HS-5 (cell line): ENCODE measurements at places on chromosomes 11 and 22.

DNA sequence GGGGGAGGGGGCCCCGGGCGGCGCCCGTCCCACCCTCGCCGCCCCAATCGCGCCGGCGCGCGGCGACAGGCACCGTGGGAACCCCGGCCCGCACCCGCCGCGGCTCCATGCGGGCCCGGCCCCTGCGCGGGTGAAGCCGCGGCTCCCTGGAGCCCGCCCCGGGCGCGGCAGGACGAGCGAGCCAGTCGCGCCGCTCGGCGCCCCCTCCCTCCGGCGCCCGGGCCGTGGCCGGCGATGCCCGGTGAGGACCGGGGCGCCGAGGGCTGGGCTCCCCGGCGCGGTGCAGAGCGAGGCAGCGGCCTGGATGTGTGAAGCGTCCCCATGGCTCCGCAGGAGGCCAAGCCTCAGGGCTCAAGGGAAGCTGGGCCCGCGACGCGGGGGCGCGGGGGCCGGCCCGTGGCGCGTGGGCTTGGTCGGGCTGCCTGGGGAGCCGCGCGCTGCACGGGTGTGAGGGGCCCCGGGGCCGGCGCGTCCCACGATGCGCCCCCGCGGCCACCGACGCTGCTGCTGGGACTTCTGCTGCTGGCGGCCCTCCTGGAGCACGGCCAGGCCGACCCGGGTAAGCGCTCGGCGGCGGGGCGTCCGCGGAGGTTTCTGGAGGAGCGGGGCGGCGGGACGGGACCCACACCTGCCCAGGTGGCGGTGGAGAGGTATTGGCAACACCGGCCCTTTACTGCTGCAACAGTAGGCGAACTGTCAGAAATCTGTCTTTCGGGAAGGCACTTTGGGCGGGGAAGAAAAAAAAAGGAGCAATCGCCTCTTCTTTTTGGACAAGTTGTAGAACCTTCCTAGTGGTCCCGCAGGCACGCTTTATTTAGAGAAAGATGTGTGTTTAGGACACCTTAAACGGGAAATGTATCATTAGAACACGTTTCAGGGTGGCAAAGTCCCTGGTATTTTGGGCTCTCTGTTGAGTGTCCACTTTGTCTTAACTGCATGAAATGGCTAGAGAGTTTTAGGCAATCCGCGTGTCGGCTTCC, 119.4 kb downstream of the HIPK3 start:
- DNase-seq: no peak

DNA sequence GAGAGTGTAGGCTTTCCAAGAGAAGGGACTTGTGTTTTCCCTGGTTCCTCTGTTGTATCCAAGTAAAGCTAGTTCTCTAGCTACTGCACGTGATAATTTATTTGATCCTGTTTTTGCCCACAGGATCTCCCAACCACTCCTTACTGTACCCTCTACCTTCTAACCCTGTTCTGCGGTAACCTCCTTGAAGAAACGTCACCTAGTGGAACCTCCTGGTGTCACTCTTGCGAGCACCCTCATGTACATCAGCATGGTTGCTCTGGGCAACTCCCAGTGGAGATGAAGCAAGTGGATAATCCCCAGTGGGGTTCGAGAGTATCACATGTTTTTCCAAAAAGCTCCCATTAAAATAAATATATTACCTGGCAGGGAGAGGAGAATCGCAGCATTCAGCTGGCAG, 108.9 kb upstream of the CLMP start:
- DNase-seq: no peak

DNA sequence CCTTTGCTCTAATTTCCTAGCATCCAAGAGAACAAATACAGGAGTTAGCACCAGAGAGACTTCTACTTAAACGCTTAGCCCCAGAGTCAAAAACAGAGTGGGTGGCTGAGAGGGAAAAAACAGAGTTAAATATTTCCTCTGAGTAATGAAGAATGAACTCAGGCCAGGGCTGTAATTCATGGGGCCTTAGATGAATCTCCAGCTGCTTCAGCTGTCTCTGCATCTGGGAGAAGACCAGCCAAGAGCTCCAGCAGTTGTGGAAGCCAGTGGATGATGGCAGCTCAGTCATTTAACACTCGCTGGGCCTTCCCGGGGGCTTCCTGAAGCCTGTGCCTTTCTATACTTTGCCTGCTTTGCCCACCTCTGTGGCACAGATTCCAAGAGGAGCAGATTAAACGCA, 5.7 kb upstream of the ADAMTS15 start:
- DNase-seq: no peak

GRCh38 chr11:134655189-134655989, 243.3 kb upstream of the B3GAT1 start:
- no peak for DNase-seq

- DNase-seq: peak; percentile 10
Measured at GRCh38 chr11:69799582-69799981, 19.6 kb downstream of the FGF3 start.

GRCh38 chr11:4466131-4466870, 16.1 kb upstream of the OR52K1 start:
- no peak for DNase-seq

- no peak for DNase-seq
Measured at GRCh38 chr22:50694099-50694605, 21.5 kb downstream of the SHANK3 start.

- no peak for DNase-seq
Measured at GRCh38 chr22:46568102-46568809, 30.8 kb upstream of the CELSR1 start.

GRCh38 chr11:22720457-22720856, 54.0 kb downstream of the GAS2 start:
- DNase-seq: no peak

DNA sequence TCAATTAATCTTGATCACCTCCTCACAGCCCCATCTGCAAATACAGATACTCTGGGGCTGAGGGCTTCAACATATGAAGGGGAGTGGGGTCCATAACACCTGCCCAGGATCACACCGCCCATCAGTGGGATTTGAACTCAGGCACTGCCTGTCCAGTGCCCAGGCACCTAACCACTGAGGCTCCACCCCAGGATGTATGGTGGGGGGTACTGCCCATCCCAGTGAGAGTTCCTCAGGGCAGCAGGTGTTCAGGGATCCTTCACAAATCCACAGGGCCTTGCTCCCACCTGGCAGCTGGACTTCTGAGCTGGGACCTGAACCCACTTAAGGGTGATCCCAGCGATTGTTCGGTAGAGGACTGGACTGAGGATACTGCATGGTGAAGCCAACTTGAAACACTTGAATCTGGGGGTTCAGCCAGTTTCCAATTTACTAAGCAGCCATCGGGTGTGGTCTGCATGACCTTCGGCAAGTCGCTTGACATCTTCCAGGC, 33.3 kb downstream of the PRDM11 start:
- no peak for DNase-seq

DNA sequence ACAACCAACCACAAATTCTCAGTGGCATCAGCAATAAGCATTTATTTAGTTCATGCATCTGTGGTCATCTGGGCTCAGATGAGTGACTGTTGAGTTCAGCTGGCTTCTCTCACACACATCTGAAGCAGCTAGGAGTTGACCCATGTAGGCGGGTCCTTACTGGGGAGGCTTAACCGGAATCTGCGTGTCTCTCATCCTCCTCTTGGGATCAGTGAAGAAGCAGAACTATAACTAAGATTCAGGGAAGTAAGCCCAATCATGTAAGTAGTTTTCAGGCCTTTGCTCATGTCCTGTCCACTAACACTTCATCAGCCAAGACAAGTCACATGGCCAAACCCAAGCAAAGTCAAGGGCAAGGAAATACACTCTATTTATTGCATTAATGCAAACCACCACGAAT, 236.2 kb downstream of the C11orf87 start:
- no peak for DNase-seq

- no peak for DNase-seq
Measured at GRCh38 chr11:11279956-11280689, 72.9 kb downstream of the CSNK2A3 start.

GRCh38 chr11:1388763-1389102, 1.0 kb upstream of the BRSK2 start:
- DNase-seq: no peak

- no peak for DNase-seq
Measured at GRCh38 chr22:33455036-33455435, 396.9 kb upstream of the SYN3 start.

GRCh38 chr11:32200136-32200847, 109.4 kb downstream of the RCN1 start:
- no peak for DNase-seq

- DNase-seq: no peak
Measured at GRCh38 chr11:75734491-75735180, 17.0 kb downstream of the MOGAT2 start.

GRCh38 chr22:25137577-25138525, 61.8 kb upstream of the CRYBB3 start:
- DNase-seq: no peak

- no peak for DNase-seq
Measured at GRCh38 chr22:26646158-26646557, 11.2 kb upstream of the MIAT start.

- no peak for DNase-seq
Measured at GRCh38 chr22:50627642-50628542, at the start of gene ARSA. TSS of gene ARSA (minus strand) at chr22:50628152. CDS start at chr22:50627779, 373 bp downstream.

DNA sequence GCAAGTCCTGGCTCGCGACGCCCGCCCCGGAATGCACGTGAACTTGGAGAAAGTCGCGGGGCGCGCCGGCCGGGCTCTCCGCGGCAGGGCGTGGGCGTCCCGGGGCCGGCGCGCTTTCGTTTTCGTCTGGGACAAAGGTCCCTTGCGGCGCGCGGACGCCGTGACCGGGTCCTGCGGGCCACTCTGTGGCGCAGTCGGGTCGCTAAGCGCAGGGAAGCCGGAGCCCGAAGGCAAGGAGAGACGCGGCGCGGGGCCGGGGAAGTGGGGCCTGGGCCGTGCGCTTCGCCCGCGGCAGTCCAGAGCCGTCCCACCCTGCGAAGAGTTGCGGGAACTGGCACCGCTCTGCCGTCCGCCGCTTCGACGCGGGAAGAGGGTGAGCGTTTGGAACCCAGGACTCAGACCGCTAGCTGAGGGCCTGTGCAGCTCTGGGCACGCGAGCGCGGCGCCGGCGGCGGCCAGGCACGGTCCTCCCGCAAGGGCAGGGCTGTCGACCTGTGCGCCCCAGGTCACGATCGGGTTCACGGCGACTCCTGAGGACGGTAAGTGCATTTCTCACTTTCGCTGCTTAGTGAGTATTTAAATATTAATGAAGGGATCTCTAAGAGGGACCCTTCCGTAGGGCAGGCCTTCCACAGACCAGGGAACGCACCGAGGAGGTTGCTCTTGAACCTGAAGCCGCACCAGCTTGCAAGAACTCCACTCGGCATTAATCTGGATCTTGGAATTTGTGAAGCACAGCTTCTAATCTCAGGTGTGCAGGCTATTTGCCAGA, 78.0 kb upstream of the PPARA start:
- no peak for DNase-seq

- DNase-seq: no peak
Measured at GRCh38 chr11:47468598-47469214, 19.8 kb upstream of the RAPSN start.

- no peak for DNase-seq
Measured at GRCh38 chr11:122229078-122229477, 113.1 kb upstream of the BLID start.

- no peak for DNase-seq
Measured at GRCh38 chr11:33068611-33069340, 29.4 kb downstream of the TCP11L1 start.

DNA sequence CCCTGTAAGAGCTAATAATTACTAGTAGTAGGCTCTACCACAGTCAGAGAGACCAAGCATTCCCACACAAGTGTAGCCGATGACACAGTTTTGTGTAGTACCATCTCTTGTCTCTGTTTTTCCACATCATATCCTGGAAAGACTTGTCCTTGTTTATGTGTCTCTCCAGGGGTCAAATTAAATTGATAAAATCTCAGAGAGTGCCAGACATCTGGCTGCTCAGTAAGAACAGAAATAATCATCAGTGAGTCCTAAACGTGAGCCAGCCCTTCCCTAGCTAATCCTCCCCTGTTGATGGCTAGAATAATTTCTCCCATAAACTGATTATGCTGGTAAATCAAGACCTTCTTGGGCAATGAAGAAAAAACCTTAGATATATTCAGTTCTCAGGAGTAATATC, 111.4 kb upstream of the GRAMD1B start:
- DNase-seq: no peak

GRCh38 chr22:49956418-49956770, 4.2 kb upstream of the PIM3 start:
- no peak for DNase-seq

GRCh38 chr22:36285017-36285416, 32.1 kb downstream of the APOL1 start:
- DNase-seq: no peak

DNA sequence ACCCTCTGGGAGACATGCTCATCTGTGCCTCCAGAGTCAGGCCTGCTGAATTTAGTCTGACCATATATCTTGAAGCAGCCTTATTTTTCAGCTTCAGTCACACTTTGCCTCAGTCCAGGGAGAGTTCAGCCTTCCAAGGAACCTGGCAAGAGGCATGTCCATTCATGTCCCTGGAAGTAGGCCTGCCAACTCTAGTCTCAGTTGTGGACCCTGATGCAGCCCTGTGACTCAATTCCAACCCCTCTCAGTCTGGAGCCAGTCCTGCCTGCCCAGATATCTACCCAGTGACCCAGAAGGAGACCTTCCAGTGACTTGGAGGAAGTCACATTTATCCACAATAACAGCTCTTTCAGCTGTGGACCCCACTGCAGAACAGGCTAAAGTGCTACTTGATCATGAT, 566.6 kb downstream of the TMEM135 start:
- no peak for DNase-seq

DNA sequence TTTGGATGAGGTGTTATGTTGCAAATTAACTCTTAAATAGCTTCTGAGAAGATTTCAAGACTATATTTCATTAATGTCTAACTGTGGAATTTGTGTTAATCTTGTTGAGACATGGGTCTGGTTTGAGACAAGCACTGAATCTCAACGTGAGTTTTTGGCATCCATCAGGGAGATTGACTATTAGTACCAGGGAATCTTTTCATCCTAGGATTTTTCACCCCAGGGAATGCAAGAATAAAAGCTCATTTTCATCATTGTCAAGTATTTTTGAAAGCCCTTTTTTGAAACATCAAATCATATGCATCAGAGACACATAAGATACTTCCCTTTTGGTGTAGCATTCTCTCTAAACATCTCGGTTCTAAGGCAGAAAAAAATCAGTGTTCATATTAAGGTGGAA, 19.5 kb downstream of the OR5T2 start:
- DNase-seq: no peak

DNA sequence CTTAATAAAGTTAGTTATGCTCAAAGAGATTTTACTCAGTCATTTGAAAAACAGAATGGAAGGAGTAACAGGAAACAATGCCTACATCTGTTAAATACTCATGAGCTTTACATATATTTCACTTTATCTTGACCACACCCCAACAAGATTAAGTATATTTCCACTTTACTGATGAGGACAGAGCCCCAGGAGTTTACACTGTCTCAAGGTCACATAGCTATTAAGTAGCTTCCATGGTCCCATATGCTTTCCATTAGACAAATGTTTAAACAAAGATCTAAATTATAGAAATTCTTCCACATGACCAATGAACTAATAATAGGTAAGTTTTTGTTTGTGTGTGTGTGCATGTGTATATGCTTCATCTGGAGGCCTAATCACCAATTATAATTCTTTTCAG, 30.2 kb downstream of the MRTFA start:
- no peak for DNase-seq

- no peak for DNase-seq
Measured at GRCh38 chr11:36312611-36313472, 16.8 kb downstream of the PRR5L start.

GRCh38 chr11:20457934-20458680, 70.6 kb downstream of the PRMT3 start:
- DNase-seq: no peak
